ENCODE measurements at places on chromosomes 3 and 15.

DNA sequence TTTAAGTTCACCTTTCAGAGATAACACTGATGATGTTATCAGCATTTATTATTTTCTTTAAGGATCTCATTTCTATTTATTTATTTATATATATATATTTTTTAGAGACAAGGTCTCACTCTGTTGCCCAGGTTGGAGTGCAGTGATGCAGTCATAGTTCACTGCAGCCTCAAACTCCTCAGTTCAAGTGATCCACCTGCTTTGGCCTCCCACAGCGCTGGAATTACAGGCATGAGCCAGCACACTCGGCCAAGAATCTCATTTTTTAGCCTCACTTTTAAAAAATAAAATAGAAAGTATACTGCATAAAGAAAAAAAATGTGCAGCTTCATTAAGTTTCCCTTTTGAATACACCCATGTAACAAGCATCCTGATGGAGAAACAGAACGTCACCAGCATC, 35.6 kb downstream of the PLA2G4D start:
- no peak for DNase-seq

- no peak for DNase-seq
Observed at GRCh38 chr3:188204526-188204925, 50.6 kb downstream of the LPP start.

- DNase-seq: no peak
Observed at GRCh38 chr3:81674690-81675089, 86.8 kb downstream of the GBE1 start.

DNA sequence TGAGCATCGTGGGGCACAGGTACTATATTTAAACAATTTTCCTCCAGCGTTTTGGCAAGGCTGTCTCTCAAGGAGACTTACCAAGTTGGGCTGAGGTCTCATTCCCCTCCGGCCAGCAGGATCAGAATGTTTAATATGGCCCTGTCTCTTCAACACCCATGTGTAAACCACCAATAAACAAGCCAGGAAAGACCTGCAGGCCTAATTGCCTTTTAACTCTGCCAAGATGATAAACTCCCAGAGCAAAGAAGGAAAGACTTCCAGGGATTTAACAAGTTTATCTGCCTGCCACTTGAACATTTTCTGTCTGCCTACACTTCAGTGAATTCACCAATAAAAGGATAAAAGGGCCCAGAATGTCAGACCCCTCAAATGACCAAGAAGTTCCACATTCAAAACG, 130.3 kb upstream of the WNT5A start:
- no peak for DNase-seq

GRCh38 chr3:186239321-186239720, 122.7 kb downstream of the DGKG start:
- no peak for DNase-seq

DNA sequence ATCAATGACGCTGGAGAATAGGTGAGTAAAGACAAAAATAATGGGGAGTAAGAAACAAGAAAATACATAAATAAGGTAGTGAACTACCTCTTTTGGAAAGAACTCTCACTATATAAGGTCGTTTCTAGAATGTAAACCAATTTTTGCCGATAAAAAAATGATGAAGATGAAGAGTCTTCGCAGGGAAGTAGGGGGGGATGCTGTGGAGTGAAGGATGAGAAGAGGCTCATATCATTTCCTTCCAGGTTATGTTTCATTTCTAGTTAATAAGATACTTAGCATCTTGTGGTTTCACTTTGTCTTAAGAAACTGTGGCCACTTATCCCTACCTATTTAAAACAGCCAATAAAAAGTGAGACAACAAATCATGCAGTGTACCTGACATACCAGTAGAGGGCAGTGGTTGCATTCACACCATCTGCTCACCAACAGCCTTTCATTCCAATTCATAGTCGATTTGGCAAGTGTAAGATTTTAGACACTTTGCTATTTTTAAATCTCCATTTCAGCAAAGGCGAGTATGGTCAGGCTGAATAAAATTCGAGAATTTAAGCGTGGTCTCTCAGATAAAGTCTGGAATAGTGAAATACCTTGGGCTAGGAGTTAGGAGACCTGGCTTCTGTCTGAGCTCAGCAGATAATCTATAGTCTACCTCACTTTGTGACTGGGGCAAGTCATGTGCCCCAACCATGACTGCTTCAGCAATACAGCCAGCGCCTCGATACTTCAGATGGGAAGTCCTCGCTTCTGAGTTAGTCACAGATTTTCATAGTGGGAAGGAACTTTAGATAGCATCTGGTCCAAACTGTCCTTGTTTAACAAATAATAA, 28.9 kb upstream of the ICE2 start:
- peak; percentile 80 for DNase-seq

- DNase-seq: no peak
Observed at GRCh38 chr3:111212511-111212910, 140.9 kb downstream of the NECTIN3 start.

Data from NAMALWA (cell line).